ENCODE measurements at places on chromosomes 6 and 20.

- DNase-seq: peak; percentile 85
These were observed 292.9 kb upstream of the ZFP64 start for GRCh38 chr20:52484438-52484837.

GRCh38 chr6:36570264-36570663 lies 23.0 kb upstream of the STK38 start:
- DNase-seq: no peak

GRCh38 chr6:30862156-30862875 lies 22.0 kb upstream of the DDR1 start:
- no peak for DNase-seq

GRCh38 chr6:105519954-105520353 lies 117.1 kb upstream of the PREP start:
- DNase-seq: no peak

- DNase-seq: no peak
These were observed 77.6 kb downstream of the LIN28B start for GRCh38 chr6:105034470-105034869.

GRCh38 chr6:69802995-69803394 lies 6.2 kb upstream of the LMBRD1 start:
- no peak for DNase-seq

GRCh38 chr6:135993361-135993760 lies 141.9 kb downstream of the PDE7B start:
- DNase-seq: no peak

GRCh38 chr6:96809119-96809518 lies 28.2 kb downstream of the GPR63 start:
- no peak for DNase-seq

DNA sequence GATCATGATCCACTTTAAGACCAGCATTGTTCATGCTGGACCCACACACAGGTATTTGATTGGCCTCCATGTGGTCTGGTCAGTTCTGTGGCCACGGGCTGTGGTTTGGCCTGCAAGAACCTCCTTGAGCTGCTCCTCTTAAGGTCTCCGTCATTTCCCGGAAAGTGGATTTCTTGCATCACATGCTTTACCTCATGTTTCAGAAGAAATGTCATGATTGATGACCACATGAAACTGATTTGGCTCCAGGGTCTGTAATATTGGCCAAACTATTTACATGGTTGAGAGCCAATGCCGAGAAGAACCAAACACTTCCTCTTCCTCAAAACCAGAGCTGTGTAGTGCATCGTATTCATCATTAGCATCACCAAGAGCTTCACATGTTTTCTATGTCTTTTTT lies 13.2 kb upstream of the RSPH3 start:
- no peak for DNase-seq

- DNase-seq: no peak
These were observed 148.7 kb downstream of the DOK5 start for GRCh38 chr20:54623991-54624569.

GRCh38 chr6:13522656-13523055 lies 35.3 kb upstream of the GFOD1 start:
- DNase-seq: no peak

GRCh38 chr6:134047673-134048072 lies 4.8 kb downstream of the SLC2A12 start:
- no peak for DNase-seq

- DNase-seq: no peak
These were observed 9.4 kb upstream of the BIRC7 start for GRCh38 chr20:63226042-63226943.

DNA sequence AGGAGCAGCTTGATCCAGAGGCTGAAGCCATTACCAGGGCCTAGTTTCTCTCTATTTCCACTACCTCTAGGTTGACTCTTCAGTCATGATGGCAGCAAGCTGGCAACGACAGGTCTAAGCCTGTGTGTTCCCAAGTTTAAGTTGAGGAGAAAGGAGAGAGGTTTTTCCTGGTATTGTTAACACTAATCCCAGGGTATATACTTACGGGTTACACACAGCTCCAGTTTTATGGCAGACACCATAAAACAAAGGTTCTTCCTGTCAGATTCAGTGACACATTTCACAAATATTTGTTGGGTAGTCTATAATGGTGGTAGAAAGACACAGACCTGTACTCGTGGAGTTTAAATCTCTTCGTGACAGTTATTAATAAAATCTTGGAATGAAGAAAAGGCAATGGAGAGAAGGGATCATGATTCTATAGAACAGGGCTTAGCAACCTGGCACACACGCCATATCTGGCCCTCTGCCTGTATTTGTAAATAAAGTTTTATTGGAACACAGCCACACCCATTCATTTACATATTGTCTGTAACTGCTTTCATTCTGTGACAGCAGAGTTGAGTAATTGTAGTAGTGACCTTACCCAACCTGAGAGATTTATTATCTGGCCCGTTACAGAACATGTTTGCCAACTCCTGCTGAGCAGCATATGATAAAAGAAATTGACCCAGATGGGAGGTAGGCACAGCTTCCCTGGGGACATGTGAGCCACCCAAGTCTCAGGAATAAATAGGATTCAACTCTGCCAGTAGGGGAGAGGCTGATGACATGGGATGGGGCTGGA lies 323.3 kb downstream of the CDH4 start:
- DNase-seq: no peak

GRCh38 chr6:79520534-79520933 lies 16.7 kb downstream of the LCA5 start:
- no peak for DNase-seq

- no peak for DNase-seq
These were observed 14.3 kb upstream of the ZC3H12D start for GRCh38 chr6:149499066-149499465.

GRCh38 chr20:39081255-39081654 lies 119.1 kb downstream of the DHX35 start:
- peak; percentile 70 for DNase-seq

DNA sequence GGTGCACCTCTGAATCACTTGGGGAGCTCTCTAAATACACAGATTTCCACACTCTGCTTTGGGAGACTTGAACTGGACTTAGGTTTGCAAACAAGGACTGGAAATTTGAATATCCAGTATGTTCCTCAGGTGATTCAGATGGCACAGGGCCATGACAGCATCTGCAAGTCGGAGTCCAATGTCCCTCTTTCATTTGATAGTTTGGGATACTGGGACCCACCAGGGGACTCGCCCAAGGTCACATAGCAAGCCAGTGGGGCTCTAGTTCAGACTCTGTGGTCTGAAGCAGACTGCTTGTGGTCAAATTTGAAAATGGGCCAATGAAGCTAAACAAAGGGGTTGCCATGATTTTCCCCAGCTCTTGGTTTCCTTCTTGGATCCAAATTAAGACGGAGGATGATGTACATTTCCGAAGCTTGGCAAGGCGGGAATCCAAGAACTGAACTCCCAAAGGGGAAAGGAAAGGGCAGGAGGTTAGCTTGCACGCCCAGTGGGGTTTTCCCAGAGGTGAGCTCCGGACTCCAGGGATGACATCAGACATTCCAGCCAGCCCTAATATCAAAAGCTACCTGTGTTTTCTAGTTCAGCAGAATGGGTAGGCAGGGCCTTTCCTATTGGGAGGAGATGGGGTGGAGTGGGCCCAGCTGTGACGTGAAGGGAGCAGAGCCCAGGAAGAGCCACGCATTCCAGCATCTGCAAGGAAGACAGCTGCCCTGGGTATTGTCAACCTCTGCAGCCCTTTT lies 3.4 kb upstream of the SYS1 start:
- no peak for DNase-seq

GRCh38 chr6:129709196-129709768 lies 695 bp downstream of the ARHGAP18 start:
- DNase-seq: peak; percentile 45

DNA sequence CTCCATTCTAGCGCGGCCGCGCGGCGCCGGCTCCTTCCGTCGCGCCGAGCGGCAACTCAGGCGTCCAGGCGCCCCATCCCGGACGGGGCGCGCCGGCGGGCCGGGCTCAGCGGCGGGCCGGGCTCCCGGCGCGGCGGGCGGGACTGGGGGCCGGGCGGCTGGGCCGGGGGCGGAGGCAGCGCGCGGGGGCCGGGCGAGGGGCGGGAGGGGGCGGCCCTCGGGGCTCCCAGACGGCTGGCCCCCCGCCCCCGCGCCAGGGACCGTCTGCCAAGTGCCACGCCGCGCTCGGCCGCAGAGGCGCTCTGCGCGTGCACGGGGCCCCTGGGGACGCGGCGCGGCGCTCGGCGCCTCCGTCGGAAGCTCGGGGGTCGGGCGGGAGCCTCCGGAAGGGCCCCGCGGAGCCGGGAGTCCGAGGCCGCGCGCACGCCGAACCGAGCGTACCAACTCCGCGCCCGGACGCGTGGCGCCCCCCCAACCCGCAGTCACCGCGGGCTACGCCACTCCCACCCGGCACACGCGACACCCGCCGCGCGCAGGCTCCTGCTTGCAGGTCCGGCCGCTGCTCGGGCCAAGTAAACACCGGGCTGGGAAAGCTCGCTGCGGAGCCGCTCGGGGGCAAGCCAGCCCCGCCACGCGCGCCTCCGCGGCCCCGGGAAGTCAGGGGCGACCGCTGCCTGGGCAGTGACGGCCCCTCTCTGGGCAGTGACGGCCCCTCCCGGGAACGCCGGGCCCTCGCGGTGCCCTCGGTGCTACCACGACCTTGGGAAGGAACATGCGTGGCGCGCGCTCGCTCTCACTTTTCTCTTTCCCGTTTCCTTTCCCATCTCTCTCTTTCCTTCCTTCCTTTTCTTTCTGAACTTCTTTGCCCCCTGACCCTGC lies at the start of gene PREX1:
Gene PREX1, minus strand, starts transcription at position 145 of the 879 bp plus-strand sequence. Its CDS starts 139 bp downstream, at position 6.
- DNase-seq: no peak

GRCh38 chr6:34272013-34272926 lies 23.5 kb upstream of the SMIM29 start:
- no peak for DNase-seq

DNA sequence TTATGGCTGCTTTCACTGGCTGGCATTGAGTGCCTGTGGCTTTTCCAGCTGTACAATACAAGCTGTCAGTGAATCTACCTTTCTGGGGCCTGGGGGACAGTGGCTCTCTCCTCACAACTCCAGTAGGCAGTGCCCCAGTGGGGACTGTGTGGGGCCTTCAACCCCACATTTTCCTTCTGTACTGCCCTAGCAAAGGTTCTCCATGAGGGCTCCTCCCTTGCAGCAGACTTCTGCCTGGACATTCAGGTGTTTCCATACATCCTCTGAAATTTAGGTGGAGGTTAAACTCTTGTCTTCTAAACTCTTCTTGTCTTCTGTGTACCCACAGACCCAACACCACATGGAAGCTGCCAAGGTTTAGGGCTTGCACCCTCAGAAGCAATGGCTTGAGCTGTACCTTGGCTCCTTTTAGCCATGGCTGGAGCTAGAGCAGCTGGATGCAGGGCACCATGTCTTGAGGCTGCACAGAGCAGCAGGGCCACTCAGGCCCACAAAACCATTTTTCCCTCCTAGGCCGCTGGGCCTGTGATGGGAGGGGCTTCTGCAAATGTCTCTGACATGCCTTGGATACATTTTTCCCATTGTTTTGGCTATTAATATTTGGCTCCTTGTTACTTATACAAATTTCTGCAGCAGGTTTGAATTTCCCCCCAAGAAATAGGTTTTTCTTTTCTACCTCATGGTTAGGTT lies 9.6 kb downstream of the PEX7 start:
- no peak for DNase-seq

- DNase-seq: peak; percentile 74
These were observed 224.8 kb upstream of the MARCKS start for GRCh38 chr6:113632220-113632864.

GRCh38 chr6:137856138-137856898 lies 10.7 kb upstream of the TNFAIP3 start:
- no peak for DNase-seq

- DNase-seq: no peak
These were observed 13.2 kb downstream of the CITED2 start for GRCh38 chr6:139361211-139361610.

- DNase-seq: no peak
These were observed 29.7 kb downstream of the ATXN1 start for GRCh38 chr6:16731478-16732051.

DNA sequence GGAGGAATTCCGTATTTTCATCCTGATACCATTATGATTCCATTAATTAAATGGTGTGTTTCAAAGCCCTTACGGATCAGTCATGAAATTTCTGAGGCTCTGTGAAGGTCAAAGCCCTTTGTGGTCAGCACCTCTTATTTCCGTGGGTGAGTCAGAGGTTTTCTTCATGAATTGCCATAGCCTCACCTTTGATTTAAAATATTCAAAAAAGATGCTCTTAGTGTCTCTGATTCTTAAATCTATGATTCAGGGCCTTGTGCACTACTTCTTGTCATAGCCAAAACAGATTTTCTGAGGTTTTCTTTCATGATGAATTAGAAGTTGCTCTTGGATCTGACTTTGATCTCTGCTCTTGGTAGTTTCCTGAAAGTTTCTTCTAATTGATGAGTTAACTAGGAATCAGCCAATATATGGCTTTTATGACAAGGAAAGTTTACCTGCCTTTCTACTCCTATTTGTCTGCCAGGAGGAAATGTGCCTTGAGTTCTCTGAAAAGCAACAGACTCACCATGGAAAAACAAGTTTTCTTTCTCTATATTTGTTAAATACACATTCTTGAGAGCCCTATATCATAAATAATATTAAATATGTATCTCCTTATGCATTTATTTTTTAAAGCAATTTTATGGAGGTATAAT lies 613.0 kb downstream of the UTRN start:
- DNase-seq: peak; percentile 84

DNA sequence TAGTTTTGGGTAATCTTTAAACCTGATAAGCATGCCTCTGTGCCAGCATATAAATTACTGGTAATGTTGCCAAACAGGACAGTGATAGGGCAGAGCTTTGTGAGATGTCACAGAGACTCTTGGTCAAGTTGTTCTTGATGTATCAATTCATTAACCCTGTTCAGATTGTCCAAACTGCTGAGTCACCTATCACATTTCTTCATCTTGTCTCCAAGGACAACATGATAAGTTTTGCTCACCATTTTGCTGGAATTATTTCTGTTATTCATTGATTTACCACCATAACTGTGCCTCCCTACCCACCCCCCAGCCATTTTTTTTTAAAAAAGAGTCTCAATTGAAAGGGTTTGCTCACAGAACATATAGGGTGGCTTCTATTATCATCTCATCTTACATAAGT lies 19.5 kb upstream of the GMNN start:
- DNase-seq: no peak

DNA sequence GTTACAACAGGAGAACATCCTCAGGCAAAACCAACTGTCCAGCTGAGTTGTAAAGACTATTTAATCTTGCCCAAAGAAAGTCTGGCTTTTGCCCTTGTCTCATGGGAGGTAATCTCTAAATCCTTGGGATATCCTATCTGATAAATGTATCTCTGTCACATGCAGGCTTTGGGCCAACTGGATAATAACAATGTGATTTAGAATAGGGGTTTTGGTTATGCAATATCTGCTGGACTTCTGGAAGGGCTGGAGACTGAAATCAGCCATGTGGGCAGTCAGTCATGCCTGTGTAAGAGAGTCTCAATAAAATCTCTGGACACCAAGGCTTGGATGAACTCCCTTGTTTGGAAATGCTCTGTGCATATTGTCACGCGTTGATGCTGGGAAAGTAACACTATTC lies 56.3 kb upstream of the PRL start:
- DNase-seq: no peak

GRCh38 chr6:150596439-150596838 lies 3.2 kb upstream of the PLEKHG1 start:
- no peak for DNase-seq

- DNase-seq: no peak
These were observed 341.6 kb upstream of the NRSN1 start for GRCh38 chr6:23784301-23784919.

- DNase-seq: no peak
These were observed 44.0 kb upstream of the SPDEF start for GRCh38 chr6:34600101-34600500.

GRCh38 chr20:34829191-34829590 lies 3.7 kb upstream of the NCOA6 start:
- DNase-seq: no peak

Measured in PC-9 (cell line).